ENCODE measurements at places on chromosomes 16 and 17.

DNA sequence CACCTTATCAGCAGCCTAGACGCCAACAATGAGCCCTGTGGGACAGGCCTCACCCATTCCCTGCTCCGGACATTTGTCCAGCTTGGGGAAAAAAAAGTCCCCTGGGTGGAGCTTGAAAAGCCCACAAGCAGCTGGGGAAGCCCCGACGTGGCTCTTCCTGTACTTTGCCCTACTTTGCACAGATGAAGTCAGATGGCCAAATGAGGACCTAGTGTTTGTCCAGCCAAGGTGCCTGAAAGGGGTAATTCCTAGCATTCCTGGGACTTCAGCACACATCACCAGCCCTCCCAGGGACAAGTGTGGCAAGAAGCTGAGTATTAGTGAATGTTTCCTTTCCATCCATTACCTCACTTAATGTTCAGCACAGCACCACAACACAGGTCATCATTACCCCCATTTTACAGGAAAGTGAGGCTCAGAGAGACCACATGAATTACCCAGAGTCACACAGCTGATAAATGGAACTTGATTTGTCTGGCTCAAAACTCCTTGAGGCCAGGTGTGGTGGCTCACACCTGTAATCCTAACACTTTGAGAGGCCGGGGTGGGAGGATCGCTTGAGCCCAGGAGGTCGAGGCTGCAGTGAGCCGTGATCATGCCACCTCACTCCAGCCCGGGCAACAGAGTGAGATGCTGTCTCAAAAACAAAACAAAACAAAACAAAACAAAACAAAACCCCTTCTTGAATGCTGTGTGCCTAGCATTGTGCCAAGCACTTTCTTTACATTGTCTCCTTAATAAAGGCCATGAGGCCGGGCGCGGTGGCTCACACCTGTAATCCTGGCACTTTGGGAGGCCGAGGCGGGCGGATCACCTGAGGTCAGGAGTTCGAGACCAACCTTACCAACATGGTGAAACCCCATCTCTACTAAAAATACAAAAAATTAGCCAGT, 19.9 kb upstream of the PLLP start:
- DNase-seq: peak; percentile 47

- peak; percentile 9 for DNase-seq
Measured at GRCh38 chr17:49290690-49291359, 60.2 kb upstream of the PHOSPHO1 start.

- no peak for DNase-seq
Measured at GRCh38 chr17:10120109-10120485, 78.3 kb downstream of the GAS7 start.

GRCh38 chr16:76882105-76882504, 308.9 kb upstream of the MON1B start:
- DNase-seq: no peak

GRCh38 chr16:85431431-85432124, 181.5 kb upstream of the GSE1 start:
- DNase-seq: no peak

Measured in renal cortex interstitium (tissue), 15 donors.